ENCODE measurements at places on chromosomes 7 and 10.

DNA sequence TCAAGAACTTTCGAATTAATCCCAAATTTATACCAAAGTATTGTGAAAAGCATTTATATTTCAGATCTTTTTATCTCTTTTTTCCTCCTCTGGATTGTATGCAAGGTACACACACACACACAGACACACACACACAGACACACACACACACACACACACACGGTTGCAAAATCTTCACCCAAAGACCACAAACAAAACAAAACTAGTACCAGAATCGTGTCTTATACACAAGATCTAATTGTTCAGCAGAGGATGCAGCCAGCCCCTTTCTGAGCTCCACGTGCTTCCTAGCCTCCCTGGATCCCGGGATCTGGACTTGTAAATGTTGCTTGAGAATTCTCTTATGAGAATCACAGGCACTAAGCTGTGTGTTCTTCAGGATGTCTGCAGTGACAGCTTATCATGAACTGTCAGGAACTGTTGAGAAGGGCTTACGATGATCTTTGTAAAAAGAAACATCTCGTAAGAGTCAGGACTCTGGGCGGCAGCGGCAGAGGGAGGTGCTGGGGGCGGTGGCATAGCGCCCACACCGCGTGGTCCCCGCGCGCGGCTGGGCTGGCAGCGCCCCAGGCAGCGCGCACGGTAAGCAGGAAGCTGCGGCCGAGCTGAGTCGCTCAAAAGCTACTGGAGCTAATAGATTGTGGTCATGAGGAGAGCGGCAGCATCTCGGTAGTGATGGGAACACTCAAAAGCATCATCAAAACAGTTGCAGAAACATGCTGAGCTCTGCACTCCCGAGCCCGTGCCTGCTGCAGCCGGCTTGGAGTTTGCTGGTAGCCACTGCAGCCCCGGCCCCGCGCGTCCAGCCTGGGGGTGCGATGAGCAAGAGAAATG, 277.6 kb downstream of the GATA3 start:
- DNase-seq: no peak

DNA sequence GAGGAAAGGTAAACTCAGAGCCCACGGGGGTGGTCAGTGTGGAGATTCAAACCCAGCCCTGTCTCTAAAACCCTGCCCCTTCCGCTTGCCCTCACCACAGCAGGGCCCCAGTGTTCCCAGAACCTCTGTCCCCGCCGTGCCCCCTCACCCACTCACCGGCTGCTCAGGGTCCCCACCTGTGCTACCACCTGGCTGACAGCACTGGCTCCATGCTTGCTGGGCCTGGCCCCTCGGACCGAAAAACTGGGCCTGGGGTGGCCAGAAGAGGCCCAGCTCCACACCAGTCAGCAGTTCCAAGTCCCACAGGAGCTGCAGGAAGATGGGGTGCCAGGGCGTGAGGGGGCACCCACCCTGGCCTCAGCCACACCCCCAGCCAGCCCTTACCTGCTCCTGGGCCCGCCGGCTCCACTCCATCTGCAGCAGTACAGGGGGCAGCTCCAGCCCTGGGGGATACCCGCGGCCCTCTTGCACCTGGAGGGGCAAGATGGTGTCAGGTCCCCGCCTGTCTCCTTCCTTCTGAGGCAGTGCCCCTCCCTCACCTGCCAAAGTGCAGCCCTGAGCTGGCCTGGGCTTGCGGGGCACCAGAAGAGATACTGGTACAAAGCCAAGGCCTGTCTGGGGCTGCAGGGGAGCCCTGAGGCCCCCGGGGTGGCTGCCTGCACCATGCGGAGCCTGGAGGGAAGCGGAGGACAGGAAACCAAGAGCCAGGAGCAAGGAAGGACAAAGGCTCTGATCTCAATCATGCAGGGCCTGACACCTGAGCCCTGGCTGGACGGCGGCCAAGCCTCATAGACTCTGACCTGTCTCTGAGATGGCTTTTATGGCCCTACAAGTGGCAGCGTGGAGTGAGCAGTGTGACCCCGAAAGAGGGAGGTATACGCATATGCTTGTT, 11.7 kb downstream of the ATP6V1F start:
- DNase-seq: no peak

DNA sequence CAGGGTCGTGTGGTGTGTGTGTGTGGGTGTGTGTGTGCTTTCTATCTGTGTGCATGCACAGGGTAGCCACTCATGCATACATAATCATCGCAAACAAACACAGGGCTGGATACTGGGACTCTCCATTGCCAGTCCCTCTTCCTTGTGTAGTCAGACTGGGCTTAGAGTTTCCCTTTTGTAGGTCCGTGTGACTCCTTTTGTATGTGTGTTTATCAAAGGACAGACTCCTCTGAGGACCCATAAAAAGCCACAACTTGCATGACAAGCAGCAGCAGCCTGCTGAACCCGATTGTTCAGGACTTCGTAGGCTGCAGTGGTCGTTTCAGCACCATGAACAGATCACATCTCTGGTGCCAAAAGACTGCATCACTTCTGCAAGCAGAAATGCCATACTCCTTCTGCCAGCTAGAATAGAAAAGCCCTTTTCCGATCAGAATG, 895 bp downstream of the VSTM2A start:
- DNase-seq: no peak

GRCh38 chr10:8950978-8951377, 896.5 kb downstream of the GATA3 start:
- no peak for DNase-seq

DNA sequence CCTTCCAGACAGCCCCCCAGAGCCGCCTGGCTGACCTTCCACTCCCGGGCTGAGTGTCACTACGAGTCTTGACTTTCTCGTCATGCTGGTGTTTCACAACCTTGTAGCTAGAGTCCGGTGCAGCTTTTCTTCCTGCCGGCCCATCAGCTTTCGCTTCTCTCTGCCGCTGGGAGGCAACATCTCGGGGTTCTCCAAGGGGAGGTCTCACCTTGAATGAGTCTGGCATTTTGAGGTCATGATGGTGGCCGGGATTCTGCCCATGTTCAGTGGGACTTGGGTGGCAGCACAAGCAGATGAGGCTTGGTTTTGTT, 285.2 kb downstream of the CAMK1D start:
- no peak for DNase-seq
